ENCODE measurements at places on chromosomes 2 and 18.

GRCh38 chr2:180141600-180141999 lies 134.5 kb upstream of the CWC22 start:
- no peak for DNase-seq

DNA sequence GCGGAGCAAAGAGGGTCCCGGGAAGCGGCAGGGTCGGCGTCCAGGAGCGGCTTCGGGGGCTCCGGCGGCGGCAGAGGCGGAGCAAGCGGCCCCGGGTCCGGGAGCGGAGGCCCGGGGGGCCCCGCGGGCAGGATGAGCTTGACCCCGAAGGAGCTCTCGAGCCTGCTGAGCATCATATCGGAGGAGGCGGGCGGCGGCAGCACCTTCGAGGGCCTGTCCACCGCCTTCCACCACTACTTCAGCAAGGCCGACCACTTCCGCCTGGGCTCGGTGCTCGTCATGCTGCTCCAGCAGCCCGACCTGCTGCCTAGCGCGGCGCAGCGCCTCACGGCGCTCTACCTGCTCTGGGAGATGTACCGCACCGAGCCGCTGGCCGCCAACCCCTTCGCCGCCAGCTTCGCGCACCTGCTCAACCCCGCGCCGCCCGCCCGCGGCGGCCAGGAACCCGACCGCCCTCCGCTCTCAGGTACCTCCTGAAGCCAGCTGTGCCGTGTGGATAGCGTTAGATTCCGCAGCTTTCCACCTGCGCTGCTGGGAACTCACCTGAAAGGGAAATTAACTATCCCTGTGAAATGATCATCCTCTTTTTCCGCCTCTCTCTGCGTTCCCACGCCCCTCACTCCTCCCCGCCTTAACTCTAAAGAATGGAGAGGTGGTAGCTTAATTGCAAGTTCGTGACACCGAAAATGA lies 472 bp downstream of the CNOT11 start:
- DNase-seq, result peak; percentile 42

GRCh38 chr2:128745946-128746345 lies 427.3 kb upstream of the HS6ST1 start:
- DNase-seq, result no peak

DNA sequence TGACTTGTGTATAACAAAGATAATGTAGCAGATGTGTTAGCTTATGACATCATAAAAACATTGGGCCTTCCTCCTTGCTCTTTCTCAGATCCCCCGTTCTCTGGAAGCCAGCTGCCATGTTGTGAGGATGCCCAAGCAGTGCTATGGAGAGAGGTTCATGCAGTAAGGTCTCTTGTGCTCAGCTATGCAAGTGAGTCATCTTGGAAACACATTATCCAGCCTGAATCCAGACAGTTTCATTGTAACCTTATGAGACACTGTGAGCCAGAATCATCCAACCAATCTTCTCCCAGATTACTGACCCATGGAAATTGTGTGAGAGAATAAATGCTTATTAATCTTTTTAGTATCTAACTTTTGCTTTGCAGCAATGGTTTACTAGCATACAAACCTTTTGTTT lies 60.8 kb downstream of the ST6GAL2 start:
- DNase-seq, result no peak

- no peak for DNase-seq
Measured at GRCh38 chr2:129709956-129710598, 269.4 kb upstream of the RAB6C start.

GRCh38 chr2:31075941-31076590 lies 62.2 kb downstream of the GALNT14 start:
- DNase-seq, result no peak

GRCh38 chr2:71070294-71071093 lies 2.0 kb downstream of the NAGK start:
- peak; percentile 32 for DNase-seq

- DNase-seq, result no peak
Measured at GRCh38 chr2:132780651-132781050, 110.6 kb upstream of the LYPD1 start.

DNA sequence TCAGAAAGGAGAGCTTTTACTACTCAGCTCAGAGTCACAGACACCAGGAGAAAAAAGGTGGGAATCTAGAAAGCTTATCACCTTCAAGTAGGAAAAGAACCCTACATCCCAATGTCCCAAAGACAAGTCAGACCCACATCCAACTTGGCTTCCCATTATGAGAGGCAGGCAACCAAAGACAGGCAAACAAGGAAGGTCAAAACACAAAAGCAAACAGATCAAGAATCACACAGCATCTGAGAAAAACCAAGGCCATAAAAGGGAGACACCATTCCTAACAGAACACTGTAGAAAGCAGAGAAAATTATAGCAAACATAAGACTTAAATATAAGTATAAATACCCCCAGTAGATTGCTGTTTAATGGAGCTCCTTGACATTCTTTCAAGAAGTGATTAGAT lies 40.7 kb downstream of the SLC3A1 start:
- DNase-seq, result no peak

DNA sequence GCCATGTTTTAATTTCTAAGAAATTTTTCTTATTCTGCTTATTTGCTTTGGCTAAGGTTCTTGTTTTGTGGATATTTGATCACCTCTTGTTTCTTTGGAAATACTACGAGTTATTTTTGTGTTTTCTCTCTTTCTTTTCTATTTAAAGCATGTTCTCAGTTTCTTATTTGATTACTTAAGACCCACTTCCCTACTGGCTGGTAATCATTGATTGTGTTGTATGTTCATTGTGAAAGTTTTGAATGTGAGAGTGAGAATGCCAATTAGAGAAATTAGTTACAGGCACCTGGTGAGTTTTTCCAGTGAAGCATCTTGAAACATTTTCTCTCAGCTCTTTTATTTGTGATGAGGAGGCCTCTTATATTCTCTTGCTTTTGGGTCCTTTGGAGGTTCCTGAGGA lies 226.7 kb upstream of the MC4R start:
- DNase-seq, result no peak

GRCh38 chr2:201484805-201485204 lies 33.3 kb downstream of the STRADB start:
- no peak for DNase-seq

- peak; percentile 19 for DNase-seq
Measured at GRCh38 chr18:8705961-8706790, 820 bp downstream of the MTCL1 start.

DNA sequence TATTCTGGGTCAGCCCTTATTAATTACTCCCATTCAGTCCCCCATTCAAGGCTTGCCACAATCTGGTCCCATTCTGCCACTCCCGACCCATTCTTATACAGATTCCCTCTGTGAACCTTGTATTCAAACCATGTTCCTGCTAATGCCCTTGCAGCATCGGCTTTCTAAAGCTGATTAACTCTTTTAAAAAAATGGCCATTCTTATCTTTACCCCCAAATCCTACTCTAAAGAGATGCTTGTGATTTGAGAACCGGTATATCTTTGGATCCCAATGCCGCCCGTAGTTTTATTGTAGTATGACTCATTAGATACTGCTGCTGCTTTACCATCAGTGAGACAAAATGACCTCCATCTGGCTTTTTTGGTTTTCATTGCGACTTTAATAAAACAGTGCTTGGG lies 72.2 kb downstream of the XRCC5 start:
- no peak for DNase-seq

DNA sequence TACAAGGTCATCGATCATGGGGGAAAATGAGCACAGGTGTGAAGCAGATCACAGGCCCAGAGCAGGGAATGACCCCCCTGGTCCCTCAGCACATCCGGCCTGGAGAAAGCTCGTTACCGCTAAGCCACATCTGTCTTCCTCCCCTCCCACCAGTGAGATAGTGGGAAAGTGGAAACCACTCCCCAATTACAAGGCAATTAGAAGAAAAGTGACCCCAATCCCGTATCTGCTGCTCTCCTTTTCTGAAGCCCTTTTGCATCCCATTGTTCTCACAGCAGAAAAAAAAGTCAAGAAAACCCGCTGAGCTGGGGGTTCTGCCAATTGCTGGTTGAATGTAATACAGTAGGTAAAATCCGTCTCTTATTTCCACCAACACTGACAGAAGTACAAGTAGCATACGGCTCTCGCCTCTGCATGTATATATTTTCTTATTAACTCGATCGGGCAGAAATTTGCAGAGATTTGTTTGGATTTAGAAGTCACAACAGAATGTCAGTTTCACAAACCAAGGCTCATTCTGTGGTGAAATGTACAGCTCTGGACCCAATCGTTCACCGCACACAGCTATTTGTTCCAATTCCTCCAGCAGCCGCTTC lies 287.0 kb downstream of the TCF4 start:
- DNase-seq, result no peak

DNA sequence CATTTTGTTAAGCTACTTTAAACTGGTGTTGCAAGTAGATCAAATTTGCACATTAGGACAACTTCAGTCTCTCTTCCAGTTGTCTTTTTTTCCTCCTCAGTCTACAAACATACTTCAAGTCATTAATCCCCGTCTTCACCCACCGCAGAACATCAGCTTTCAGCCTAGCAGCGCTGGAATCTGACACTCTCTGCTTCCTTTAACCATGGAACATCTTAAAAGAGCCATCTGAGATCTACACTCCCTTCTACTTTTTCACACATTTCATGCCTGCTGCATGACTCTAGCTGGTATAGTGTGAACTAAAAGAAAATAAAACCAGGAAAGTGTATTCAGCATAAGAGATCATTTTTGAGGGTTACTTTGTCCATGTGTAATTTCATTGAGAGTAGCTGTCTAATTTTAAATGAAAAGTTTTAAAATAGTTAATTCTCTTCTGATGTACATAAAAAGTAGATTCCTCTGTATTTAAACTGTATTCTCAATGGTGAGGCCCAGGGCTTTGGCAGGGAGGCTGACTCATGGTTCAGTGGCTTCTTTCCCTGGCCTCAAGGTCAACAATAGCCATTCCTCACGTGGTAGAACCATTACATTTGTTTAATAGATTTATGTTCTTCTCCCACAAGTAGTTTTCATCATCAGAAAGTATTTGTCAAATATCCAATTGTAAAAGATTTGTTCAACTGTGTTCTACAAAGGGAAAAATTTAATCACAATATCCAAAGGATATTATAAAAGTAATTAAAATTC lies 16.5 kb downstream of the SGPP2 start:
- no peak for DNase-seq

DNA sequence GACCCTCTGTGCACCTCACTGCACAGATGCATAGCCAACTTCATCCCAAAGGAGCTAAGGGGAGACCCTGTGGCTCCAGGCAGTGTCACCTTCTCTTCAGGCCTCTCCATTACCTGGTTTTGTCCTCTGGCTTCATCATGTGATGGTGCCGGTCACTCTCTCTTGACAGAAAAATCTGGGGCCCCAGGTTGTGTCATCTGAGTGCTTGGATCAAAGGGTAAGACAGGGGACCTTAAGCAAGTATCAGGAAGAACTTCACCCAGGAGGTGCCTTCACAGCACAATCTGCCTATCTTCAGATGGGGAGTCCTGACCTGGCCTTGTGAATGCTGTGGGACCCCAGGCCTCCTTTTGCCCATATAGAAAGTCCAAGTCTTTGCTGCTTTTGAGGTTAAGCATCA lies 104.4 kb downstream of the POLR1A start:
- no peak for DNase-seq
